ENCODE measurements at places on chromosomes 3 and 15. TPM values are rescaled to one million over a fixed set of nuclear protein-coding genes. Genes with fewer than 3 reads are reported as not detected.

Gene MYZAP
- 8.4 TPM for total RNA-seq

Gene RPL15
- 1,213 TPM for total RNA-seq

Gene ZNF80
- total RNA-seq, result not detected

Gene FBXL22
- 17.7 TPM for total RNA-seq

Gene CP
- 41.3 TPM for total RNA-seq

Gene BCL2A1
- total RNA-seq, result 4.5 TPM

Gene CYP11A1
- 0.71 TPM for total RNA-seq

Gene TTC21A
- total RNA-seq, result 3.0 TPM

Gene SV2B
- 3.4 TPM for total RNA-seq

Gene MCTP2
- 3.7 TPM for total RNA-seq

Gene TNFSF10
- 17.3 TPM for total RNA-seq

Gene TM4SF18
- 6.6 TPM for total RNA-seq

Gene ECT2
- total RNA-seq, result 7.0 TPM
